ENCODE measurements at places on chromosomes 4 and X.

- DNase-seq: no peak
Measured at GRCh38 chr4:26719954-26720552, 136.2 kb downstream of the TBC1D19 start.

GRCh38 chrX:94560930-94561329 is 886.9 kb downstream of the FAM133A start:
- no peak for DNase-seq

DNA sequence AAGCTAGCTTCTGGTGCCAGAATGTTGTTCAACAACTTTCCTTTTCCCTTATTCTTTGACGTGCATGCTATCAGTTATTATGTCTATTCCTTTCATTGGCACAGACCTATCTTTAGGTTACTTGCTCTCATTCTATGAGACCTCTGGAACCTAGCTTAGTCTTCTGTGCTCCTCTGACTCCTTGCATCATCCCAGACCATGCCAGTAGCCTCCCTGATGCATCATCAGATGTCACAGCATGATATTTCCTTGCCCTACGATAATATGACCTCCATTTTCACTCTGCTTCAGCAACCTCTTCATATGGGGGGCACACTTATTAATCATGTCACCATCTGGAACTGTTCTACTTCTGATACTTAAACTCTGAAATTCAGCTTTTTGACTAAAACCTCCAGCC is 37.2 kb downstream of the CLCN5 start:
- no peak for DNase-seq

GRCh38 chrX:28609917-28610613 is 22.8 kb downstream of the IL1RAPL1 start:
- no peak for DNase-seq

DNA sequence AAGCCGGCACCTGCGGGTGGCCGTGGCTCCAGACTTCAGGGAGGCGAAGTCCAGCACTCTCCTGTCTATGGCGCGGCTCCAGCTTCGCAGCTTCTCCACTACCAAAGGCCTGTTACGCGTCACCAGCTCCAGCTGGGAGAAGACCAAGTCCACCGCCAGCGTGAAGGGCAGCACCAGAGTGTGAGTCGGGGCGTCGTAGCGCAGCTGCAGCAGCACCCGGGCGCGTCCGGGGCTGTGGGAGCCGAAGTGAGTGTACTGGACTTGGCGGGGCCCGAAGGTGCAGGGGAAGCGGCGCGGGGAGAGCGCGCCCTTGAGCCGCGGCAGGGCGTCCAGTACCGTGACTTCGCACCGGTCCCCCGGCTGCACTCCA is 444 bp downstream of the FREM3 start:
- no peak for DNase-seq

DNA sequence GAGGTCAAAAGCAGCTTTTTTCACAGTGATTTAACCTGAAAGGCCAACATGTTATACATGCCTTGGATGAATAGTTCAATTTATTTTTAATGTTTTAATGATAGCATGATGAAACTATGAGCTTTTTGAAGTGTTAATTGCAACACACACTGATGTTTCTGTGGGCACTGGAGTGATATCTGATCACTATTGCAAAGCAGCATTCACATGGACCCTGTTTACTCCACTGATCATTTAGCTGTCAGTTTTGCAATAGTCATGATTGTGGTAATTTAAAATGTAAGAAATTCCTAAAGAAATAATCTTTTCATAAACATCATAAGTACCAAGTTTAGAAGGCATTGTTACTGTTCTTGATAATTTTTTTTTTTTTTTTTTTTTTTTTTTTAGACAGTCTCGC is 74.1 kb downstream of the ARSJ start:
- no peak for DNase-seq

- DNase-seq: no peak
Measured at GRCh38 chr4:155419266-155419665, 42.5 kb upstream of the MAP9 start.

DNA sequence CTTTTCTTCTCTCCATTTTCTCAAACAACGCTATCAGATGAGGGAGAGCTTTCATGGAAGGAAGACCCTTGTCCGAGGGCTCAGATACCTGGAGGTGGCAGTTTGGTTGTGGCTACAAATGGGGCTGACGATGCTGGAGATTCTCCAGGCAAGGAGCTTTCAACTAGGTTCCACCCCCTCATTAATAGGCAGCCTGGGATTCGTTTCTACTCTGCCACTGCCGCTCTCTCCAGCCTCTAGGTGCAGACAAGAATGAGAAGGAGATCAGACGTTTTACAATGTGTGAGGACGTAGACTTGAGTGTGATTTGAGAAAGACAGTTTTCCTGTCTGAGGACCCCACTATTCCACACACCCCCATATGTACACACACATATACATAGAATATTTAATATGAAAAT is 53.1 kb downstream of the ETNPPL start:
- no peak for DNase-seq

DNA sequence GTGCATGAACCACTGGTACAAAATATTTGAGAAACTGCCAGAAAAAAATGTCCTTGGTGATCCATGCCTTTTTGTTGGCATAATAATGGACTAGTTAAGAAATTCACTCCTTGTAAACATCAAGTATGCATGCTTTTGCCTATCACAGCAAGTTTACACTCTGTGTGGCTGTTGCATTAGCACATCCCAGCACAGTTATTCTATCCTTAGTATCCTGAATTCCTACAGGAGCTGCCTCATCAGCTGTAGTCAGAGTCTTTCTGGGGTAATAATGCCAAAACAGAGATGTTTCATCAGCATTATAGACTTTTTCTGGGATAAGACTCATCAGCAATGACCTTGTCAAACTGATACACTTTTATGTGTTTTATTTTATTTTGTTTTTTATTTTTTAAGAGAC is 82.8 kb downstream of the CHIC2 start:
- DNase-seq: no peak

GRCh38 chr4:174406383-174406782 is 115.9 kb downstream of the HPGD start:
- no peak for DNase-seq

DNA sequence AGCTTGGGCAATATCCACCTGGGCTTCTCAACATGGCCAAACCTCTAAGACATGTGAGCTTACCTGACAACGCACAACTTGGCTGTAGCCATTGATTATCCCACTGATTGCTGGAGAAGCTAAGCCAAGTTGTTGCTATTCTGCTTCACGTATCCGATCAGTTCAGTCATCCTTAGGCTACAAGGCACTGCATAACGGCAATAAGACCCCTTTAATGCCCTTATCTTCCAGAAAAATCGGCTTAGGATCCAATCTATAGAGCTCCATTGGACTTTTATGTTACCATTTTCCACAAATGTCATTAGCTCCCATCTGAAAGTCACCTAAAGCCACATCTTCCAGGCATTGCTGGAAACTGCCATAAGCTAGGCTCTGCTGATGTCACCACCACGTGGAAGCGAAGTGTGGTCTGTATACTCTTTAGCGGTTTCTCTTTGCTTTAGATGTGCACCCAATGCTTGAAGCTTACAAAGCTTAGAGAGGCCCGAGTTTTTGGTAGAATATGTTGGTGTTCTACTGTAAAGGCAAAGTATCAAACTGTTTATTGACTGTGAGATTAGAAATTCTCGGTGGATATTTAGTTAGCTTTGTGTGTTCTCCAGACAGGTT is 163.1 kb downstream of the CPE start:
- DNase-seq: no peak

DNA sequence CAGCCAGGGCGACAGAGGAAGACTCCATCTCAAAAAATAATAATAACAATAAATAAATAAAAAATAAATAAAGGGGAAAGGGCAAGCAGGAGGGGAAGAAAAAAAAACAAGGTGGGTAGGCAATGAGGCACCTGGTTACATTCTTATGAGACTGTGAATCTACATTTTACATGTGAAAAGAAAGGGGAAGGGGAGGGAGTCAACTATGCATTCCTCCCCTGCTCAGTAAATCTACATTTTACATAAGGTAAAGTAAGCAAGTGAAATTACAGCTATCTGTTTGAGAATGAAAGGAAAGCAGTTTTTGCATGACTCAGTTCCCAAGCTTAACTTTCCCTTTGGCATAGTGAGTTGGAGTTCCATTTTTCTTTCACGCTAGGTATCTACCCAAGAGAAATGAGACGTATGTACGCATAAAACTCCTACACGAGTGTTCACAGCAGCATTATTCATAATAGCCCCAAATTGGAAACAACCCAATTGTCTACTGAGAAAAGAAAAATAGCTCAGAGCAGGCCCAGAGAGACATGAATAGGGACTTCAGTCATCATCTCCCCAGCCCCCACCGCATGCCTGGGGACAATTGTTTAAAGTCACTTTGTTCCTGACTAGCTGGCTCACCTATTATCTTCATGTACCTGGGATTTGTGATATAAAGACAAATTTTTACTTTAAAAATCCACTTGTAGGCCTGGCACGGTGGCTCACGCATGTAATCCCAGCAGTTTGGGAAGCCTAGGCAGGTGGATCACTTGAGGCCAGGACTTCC is 52.4 kb downstream of the DDX3X start:
- no peak for DNase-seq
